ENCODE measurements at places on chromosomes 7 and 10.

GRCh38 chr7:93013446-93014061 lies 104.2 kb downstream of the SAMD9 start:
- DNase-seq, result no peak

- no peak for DNase-seq
These were observed 73.1 kb downstream of the TLL2 start for GRCh38 chr10:96440361-96441292.

GRCh38 chr7:20200361-20200760 lies 16.8 kb downstream of the MACC1 start:
- DNase-seq, result no peak

DNA sequence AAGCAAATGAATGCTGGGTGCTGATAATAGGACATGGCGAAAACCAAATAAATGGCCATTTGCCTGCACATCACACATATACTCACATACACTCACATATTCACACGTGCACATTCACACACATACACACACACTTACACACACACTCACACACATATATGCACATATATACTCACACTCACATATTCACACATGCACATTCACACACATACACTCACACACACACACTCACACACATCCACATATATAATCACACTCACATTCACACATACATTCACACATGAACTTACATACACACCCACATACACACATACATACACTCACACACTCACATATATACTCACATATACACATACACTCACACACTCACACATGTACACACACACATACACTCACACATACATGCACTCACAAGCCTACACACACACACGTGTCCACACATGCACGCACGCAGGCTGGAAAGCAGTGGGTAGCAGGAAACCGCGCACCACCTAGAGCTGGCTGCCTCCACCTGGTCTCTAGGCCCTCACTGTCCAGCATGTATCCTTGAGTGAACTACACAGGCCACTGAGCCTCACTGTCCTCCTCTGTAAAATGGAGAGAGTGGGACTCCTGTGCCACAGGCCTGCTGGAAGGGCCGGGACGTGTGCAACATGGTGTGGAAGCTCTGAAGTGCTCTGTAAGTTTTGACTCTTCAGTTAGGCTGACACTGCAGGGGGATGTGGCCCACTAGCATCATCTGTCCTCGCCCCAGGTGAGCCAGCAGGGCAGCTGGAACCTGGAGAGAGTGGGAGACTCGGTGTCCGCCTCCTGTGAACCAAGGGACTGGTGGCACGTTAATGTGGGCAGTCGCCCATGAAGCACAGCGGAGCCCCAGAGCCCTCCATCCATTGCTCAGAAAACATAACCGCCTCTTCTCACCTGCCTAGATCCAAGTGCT lies 14.9 kb downstream of the TMEM72 start:
- DNase-seq, result no peak

DNA sequence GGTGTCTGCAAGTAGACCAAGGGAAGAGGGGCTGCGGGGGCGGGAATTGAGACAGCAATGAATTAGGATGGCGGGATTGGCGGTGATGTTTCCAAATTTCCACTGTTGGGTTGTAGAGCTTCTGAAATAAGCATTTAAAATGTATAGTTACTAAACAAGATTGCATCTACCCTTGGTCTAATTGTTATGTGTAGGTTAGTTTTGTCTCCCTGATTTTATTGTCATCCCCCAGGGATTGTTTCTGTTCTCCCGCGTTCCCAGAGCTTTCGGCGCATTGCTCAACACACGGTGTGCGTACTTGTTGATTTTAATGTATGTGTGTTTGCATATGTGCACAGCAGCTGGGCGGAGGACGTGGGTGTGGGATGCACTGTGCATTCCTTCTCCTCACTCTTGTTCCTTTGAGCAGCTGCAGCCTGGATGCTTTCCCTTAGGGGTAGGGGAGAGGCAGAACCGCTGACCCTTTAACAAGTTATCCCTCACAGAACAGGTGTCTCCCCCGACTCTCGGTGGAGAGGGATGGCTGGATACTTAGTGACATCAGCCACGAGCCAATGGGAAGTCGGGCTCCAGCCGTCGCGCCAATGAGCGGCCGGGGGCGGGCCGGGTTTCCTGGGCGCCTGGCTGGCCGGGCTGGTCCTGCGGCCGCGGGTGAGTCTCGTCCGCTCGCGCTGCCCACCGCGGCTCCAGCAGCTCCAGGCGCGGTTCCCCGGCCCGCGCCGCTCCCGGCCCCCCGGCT lies at the start of gene TSPAN33:
TSS of gene TSPAN33 (plus strand) at position 613 of the 739 bp plus-strand sequence. CDS start 274 bp downstream, outside the sequence.
- peak; percentile 54 for DNase-seq

DNA sequence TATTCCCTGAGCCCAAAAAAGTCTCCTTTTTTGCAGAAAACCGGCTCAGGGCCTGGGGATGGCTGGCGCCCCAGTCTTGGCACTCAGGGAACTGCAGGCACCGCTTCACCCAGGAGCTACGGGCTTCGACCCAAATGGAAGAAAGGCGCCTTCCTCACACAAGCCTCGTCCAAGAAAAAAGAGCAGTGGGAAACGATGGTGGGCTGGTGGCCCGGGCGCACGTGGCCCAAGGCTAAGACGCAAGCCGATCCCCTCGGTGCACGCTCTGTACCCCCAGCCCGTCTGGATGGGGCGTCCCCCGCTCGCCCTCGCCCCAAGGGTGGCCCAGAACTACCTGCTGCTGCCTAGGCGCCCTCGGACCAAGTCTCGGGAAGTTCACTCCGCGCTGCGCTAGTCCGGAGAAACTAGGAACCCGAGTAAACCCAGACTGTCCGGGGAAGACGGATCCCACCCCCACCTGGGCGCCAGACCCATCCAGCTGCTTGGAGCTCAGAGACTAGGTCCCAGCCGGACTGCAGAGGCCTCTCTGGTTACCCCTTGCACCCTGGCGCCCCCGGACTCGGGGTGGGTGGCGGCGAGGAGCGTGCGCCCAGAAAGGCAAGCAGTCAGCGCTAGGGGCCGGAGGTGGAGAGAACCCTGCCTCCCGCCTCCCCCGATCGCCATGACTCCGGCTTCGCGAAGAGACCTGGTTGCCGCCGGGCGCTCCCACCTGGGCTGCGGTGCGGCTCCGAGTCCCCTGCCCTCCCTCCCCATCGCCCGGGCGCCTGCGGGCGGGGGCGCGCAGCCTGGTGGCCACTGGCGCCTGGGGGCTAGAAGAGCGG lies 76.4 kb downstream of the CALN1 start:
- DNase-seq, result no peak

GRCh38 chr7:30922596-30922995 lies 10.9 kb downstream of the AQP1 start:
- DNase-seq, result no peak

- no peak for DNase-seq
These were observed 15.4 kb downstream of the PIP4K2A start for GRCh38 chr10:22698941-22699440.

- no peak for DNase-seq
These were observed 1172.9 kb upstream of the AUTS2 start for GRCh38 chr7:68425377-68425776.

- DNase-seq, result no peak
These were observed 300.6 kb downstream of the ZEB1 start for GRCh38 chr10:31619531-31620061.

- no peak for DNase-seq
These were observed 108.2 kb downstream of the ANKRD61 start for GRCh38 chr7:6139189-6139996.

GRCh38 chr7:122767339-122767738 lies 64.6 kb upstream of the RNF148 start:
- DNase-seq, result no peak

- no peak for DNase-seq
These were observed 247.0 kb upstream of the FERD3L start for GRCh38 chr7:19392246-19392645.

- peak; percentile 37 for DNase-seq
These were observed 505 bp downstream of the NUDCD3 start for GRCh38 chr7:44489955-44490350.

GRCh38 chr10:131478377-131478989 lies 167.0 kb upstream of the TCERG1L start:
- DNase-seq, result no peak

- DNase-seq, result no peak
These were observed 476.2 kb upstream of the FZD8 start for GRCh38 chr10:36118314-36118713.

DNA sequence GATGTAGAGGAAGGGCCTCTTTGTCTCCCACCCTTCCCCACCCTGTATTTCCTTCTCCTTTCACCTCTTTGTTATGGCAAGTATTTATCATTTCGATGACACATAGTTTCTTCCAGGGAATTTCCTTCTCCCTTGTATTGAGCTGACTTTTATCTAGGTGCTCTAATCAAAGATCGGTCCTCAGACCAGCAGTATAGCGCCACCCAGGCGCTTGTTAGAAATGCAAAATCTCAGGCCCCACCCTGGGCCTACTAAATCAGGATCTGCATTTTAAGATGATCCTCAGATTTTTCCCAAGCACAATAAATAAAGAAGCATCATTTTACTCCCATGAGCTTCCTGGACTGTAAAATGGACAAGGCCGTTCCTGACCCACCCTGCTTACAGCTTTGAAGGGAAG lies 12.0 kb upstream of the GOT1 start:
- no peak for DNase-seq

GRCh38 chr10:79380125-79380945 lies 33.1 kb downstream of the PPIF start:
- DNase-seq, result no peak

- no peak for DNase-seq
These were observed 4.6 kb downstream of the VAX1 start for GRCh38 chr10:117133273-117134055.

GRCh38 chr7:106485031-106485551 lies 175.9 kb downstream of the CCDC71L start:
- no peak for DNase-seq

GRCh38 chr7:100632951-100633717 lies 8.2 kb downstream of the TFR2 start:
- peak; percentile 47 for DNase-seq

- no peak for DNase-seq
These were observed 7.5 kb upstream of the ZC3HAV1 start for GRCh38 chr7:139116999-139117398.

GRCh38 chr7:92735707-92736106 lies 100.7 kb downstream of the CDK6 start:
- DNase-seq, result no peak

- DNase-seq, result no peak
These were observed 117.9 kb downstream of the AOAH start for GRCh38 chr7:36606153-36606975.

DNA sequence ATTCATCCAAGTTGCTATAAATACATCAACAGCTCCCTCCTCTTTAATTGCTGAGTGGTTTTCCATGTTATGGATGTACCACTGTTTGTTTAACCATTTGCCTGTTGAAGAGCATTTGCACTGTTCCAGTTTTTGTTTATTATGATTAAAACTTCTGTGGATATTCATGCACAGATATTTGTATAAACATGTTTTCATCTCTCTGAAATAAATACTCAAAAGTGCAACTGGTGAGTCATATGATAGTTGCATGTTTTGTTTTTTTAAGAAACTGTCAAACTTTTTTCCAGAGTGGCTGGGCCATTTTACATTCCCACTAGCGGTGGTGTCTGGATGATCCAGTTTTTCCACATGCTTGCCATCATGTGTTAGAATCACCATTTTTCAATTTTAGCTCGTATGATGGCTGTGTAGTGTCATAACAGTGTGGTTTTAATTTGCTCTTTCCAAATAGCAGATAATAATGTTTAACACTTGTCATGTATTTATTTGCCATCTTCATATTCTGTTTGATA lies 33.6 kb downstream of the MEOX2 start:
- DNase-seq, result no peak

DNA sequence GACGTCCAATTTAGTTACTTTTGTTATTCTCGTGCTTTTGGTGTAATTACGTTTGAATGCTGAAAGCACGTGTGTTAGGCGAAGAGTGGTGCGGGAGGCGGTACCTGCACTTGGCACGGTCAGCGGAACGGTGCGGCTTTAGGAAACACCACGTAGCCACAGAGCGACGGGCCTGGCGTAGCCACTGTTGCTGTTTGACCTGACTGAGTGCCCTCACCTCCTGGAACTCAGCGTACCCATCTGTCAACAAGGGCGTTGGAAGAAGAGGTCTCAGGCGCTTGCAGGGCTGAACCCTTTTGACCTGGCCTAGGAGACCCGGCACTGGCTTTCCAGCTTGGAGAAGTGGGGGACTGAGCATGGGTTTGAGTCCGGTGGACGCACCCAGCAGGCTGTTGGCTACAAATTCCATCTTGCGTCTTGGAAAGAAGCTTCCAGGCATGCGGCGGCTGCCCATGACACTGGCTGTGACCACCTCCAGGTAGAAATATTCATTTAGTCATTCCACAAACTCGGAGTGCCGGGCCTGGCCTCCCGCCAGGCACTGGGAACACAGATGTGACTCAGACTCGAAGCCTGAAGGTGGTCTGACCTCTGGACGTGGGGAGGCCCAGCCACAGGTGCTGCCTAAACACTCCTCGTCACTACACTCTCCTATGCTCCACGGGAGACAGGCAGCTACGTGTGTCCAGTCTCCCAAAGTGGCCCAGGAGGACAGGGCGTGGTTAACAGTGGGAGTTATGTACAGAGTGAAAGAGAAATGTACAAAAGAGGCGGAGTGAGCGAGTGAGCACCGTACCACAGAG lies 22.2 kb downstream of the FAM20C start:
- no peak for DNase-seq

- DNase-seq, result no peak
These were observed 3.5 kb downstream of the RAMP3 start for GRCh38 chr7:45161138-45161537.

GRCh38 chr7:151035026-151035717 lies 6.9 kb downstream of the ABCB8 start:
- no peak for DNase-seq

DNA sequence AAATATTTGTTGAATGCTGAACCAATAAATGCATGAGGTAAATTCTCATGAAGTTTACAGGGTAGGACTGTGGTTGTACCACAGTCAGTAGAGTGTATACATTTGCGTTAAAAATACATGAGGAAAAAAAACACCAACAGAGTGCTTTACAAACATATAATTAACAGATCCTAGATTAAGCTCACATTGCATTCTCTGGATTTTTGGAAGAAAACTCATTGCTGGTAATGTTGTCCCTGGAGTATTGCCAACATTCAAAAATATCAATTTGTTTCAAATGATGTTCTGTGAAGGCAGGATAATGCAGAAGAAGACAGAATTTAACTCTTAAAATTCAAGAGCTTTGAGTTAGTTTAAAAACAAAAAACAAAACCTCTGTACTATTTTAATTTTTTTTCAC lies 95.5 kb downstream of the MBL2 start:
- DNase-seq, result no peak

DNA sequence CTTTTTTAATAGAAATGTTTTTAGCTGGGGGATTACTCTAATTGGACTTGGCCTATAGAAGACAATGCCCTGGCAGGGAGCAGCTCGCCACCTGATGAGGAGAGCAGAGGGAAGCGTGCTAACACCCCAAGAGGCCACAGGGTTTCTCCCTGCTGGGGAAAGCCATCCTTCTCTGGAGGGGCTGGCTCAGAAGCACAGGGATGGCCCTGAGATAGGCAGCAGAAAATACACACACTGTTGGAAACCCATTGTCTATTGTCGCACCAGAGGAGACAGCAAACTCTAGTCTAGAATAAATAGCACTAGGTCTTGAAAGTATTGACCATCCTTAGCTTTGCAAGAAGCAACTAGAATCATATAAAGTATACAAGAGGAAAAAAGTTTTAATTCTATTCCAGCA lies 5.4 kb downstream of the COBL start:
- no peak for DNase-seq

Measured in activated CD4-positive, alpha-beta T cell treated with anti-CD3 and anti-CD28 coated beads, Interleukin-2, amount 50 U/mL, for 1 hour (primary cell).